ENCODE measurements at places on chromosomes 5 and 9.

DNA sequence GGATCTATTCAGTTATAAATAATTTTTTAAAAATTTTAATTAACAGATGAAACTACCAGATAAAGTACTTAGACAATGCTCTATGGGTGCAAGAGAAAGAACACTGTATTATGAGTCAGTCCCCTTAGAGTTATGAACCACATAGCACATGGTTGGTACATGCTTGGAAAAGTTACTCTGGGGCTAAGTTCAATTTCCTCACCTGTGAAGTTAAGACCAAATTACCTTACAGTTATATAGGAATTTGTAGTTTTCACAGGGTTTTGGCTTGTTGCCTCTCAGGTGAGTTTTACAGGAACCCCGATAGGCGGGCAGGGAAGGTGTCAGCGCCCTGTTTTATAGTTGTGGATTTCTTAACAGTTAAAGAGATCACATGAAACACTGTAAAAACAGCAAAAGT is 1.2 kb downstream of the PANK3 start:
- DNase-seq: no peak

DNA sequence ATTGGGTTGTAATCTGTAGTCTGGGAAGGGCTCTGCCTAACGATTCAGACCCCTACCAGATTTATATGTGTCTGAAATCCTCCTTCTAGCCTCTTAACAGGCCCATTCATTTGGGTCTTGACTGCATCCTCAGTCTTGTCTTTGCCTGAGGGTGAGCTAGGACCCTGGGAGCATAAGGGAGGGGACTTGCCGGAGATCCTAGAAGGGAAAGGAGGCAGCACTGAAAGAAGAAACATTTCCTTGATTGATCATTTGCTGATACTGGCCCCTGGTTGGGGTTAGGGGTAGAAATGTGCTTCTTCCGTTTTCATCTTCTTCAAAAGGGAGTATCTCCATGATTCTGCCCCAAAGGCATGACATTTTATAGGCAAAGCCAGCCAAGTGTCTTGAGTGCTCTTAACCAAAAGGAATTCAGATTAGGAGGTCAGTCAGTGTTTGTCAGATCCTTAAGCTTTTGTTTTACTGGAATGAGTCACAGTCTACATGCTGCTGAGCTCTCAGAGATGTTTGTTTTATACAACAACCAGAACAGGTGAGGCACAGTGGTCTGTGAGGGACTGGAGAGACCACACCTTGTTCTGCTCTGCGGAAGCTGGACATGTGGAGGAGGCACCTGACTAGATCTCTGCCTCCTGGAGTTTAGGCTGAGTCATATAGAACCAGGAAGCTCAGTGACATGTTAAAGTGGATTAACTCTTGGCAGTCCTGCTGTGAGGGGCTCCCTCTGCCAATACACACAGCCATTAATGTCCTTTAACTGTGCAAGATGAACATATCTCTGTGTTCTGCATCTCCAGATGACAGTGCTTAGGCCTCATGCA is 37.7 kb downstream of the PCDHAC2 start:
- DNase-seq: no peak

GRCh38 chr9:116377179-116377798 is 223.7 kb downstream of the PAPPA start:
- DNase-seq: peak; percentile 80

DNA sequence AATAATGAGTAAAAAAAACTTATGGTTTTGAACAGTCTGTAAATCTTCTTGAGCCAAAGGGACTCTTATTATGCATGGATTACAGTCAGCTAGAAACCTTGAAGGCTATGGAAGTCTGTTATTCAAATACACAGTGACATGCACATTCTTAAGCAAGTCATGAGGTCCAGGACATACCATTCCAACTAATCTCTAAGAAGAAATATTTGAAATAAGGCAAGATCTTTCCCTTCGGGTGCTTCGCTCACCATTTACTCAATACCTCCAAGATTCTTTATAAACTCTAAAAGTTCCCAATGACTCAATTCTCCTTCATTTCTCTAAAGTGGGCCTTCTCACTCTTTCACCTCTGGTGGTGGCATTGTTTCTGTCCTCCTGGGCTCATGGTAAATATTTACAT is 811.0 kb downstream of the NR2F1-AS1 start:
- no peak for DNase-seq

GRCh38 chr9:84212982-84213381 is 127.6 kb downstream of the SLC28A3 start:
- DNase-seq: no peak

DNA sequence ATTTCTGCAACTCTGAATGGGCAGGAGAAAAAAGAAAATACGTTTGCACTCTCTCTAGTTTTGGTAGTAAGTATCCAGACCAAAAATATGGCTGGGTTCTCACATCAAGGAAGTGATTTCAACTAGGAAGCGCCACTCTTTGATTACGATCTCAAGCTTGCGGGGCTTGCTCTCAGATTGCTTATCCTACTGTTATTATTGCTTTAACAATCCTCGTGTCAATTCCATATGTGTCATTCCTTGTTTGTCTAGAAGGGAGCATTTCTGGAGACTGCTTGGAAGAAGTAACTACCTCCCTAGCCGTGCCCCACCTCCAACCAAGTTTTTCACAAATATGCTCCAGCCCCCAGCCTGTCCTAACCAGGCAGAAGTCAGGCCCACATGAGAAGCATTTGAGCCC is 3.5 kb downstream of the PRUNE2 start:
- DNase-seq: no peak

GRCh38 chr5:34510002-34510401 is 146.1 kb upstream of the RAI14 start:
- no peak for DNase-seq

- DNase-seq: no peak
Observed at GRCh38 chr5:53003144-53003543, 14.0 kb downstream of the ITGA2 start.

DNA sequence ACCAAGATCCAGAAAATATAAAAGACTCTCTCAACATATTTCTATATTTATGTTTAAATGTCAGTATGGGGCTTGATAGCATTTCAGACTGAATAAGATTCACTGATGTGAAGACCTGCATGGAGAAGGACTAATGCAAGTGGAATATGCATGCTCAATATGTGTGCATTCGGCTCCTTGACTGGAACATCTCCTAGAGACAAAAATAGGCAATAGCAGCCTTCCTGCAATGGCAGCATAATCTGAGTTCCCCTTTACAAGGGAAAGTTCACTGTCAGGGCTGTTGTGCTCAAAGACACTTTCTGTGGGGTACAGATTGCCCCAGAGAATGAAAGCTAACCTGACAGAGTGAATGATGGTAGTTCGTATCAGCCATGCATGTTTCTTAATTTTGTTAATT is 42.4 kb downstream of the STARD4 start:
- no peak for DNase-seq

GRCh38 chr9:72538921-72539702 is 17.7 kb downstream of the TMC1 start:
- DNase-seq: no peak

DNA sequence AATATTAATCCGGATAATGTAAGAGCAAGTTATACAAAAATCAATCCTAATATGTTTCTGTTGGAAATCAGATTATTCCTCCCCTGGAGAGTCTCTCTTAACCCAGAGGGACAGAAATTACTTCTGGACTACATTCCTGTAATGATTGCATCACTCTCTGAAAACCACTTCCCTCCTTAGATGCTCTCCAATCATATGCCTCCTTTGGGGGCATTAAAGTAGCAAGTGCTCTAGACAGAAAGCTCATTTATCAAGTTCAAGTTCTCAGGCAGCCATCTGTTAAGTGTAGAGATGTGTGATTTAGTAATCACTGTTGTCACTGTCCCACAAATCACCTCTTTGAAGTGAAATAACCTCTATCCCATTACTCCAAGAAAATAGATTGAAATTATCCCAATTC is 247.1 kb downstream of the SLCO4C1 start:
- DNase-seq: no peak

Measured in AG20443 (cell line).